Osteocyte (in vitro differentiated cells): ENCODE measurements at places on chromosomes 7 and 10.

GRCh38 chr7:39620486-39620885, 2.9 kb upstream of the RALA start:
- DNase-seq = no peak

DNA sequence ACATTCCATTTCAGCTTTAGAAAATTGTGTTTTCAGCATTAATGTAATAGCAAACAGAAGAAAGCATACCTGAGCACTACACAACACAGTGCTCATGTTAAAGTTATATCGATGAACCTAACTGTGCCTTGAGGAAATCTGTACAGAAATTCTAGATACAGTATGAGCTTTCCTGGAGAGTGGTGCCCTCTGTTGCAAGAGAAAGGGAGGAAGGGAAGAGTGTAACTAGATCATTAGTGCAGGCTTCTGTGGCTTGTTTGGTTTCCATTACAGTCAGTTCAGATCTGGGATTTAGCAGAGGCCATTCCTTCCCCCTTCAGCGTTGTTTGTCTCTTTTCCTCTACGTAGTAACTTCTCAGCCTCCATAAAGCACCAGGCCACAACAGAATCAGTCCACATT, 139.7 kb downstream of the HTR7 start:
- DNase-seq = no peak

DNA sequence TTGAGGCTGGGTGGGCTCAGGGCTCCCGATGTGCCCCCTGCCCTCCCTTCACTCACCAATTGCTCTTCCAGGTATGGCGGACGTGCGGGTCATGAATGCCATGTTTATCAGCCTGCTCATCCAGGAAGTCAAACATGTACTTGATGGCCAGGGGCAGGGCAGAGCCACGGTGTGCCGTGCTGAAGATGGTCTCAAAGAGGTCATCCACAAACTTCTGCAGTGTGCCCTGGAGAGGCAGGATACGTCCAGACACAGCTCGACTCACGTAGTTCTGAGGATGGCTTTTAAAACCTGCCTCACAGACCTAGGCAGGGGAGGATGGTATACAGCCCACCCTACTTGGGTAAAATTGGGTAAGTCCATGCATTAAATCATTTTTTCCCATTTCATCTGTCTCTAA, 431.2 kb downstream of the PLXNA4 start:
- DNase-seq = no peak

DNA sequence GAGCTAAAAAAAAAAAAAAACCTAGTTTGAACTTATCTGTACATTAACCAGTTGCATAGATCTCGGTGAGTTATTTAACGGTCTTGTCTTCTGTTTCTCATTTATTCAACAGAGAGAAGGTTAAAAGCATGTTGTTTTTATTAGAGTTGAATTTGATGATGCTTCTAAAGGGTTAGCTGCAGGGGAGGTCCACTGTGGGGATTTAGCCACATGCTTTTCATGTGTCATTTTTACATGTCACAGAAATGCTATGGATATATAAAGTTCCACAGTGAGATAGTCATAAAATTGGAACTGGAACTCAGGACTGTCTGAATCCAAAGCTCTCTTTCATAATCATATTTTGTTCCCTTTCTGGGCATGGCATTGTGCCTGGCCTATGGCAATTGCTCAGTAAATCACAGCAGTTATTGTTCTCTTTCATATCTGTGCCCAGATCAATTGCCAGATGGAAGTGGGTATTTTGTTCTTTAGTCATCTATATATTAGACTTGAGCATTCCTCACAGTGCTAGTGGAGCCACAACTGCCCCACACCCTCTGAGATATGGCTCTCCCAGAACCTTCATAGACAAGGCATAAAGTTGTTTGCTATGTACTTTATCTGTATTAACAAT, 578.8 kb downstream of the NRG3 start:
- no peak for DNase-seq

GRCh38 chr7:11437994-11438393, 394.0 kb downstream of the THSD7A start:
- DNase-seq = no peak

DNA sequence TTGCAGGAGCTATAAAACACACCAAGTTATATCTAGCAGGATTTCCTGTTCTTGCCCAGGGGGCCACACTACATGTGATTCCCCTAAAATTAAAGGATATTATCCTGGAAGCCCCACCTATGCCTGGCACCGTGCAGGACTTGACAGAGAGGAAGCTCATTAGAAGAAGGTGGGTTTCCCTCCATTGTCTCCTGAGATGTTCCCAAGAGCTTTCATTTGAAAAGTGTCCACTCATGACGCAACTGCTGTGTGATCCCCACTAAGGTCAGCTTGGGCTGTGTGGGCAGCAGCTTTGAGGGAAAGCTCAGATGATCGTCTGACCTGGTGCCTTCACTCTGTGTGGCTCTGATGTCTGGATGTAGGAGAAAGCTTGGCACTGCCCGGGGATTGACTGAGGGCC, 53.5 kb downstream of the RAMP3 start:
- DNase-seq = peak; percentile 57

DNA sequence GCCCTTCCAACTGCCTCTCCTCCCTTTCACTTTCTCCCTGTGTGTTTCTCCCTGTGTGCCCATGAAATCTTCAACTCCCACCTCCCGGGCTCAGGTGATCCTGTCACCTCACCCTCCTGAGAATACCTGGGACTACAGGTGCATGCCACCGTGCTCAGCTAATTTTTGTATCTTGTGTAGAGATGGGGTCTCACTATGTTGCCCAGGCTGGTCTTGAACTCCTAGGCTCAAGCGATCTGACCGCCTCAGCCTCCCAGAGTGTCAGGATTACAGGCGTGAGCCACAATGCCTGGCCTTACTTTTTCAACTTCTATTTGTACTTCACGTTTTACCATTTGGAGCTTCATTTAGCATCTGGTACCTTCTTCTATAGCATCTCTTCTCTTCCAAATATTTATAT, 24.9 kb downstream of the ST8SIA6 start:
- no peak for DNase-seq

GRCh38 chr10:31464552-31464951, 145.5 kb downstream of the ZEB1 start:
- no peak for DNase-seq

- no peak for DNase-seq
These were observed 45.3 kb downstream of the BZW2 start for GRCh38 chr7:16691241-16691640.

- no peak for DNase-seq
These were observed 416.6 kb downstream of the PHTF2 start for GRCh38 chr7:78215199-78215598.

- DNase-seq = no peak
These were observed 49.9 kb upstream of the COL1A2 start for GRCh38 chr7:94344826-94345225.

- DNase-seq = peak; percentile 89
These were observed at the start of gene SLC29A3 for GRCh38 chr10:71319042-71319799. Gene SLC29A3, plus strand, starts transcription at chr10:71319259. Its CDS starts 51 bp downstream, at chr10:71319310.

DNA sequence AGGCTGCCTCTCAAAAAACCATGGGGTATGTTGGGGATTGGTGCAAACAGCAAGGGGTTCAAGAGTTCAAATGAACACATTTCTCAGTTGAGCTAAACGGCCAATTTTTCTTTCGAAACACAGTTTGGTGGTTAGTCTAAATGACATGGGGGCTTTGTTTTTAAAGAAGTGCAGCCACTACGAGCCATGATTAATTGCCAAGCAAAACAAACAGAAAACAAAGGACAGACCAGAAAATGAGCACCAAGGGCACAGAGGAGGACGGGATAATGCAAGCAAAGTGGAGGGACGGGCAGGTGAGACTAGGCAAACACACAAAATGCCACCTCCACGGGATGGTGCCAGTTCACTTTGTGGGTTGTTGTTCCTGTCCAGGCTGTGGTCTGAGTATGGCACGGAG, 64.5 kb upstream of the PDLIM1 start:
- DNase-seq = no peak

DNA sequence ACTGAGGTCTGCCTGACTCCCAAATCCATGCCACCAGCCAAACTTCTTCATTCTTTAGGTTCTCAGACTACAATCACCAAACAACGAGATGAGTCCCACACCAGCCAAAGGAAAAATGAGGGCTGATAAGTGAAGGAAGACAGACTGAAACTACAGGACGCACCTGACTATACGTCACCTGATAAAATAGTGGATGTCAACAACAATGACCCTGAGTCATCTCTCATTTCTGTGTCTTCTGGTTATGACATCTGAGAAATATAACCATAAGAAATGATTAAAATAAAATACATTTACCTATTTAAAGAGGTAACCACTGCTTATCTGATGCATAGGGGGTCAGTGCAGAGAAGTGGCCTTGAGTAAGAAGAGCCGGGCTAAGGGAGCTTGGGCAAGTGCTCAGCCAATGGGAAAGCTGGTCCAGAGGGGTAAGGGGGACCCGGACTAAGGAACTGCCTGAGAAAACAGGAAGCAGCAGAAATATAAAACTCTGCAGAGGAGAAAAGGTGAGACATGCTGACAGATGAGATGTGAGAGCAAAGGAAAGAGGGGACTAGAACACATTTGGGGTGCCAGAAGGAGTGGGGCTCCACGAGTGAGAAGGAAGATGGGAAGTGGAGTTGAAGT, 51.8 kb downstream of the HIPK2 start:
- no peak for DNase-seq

- DNase-seq = no peak
These were observed 387.5 kb downstream of the CCSER2 start for GRCh38 chr10:84715911-84716310.

DNA sequence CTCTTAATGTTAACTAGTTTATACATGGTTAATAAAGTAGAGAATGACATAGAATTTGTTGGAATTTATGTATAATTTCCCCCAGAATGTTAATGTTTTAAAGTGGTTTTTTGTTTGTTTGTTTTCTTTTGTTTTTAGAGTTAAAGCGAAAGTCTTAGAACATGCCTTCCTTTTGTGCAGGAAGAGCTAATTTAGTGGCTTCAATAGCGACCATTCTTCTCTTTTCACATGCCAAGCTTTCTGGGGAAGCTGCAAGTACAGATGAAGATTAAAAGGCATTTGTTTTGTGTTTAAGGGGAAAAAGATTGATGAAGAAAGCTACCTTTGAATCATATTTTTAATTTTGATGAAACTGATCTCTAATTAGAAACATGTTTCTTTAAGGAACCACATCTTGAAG, 256.3 kb upstream of the CSTF2T start:
- DNase-seq = no peak

GRCh38 chr10:125061557-125062226, 98.7 kb downstream of the CTBP2 start:
- DNase-seq = no peak

GRCh38 chr7:82079527-82079926, 309.7 kb upstream of the HGF start:
- DNase-seq = no peak

GRCh38 chr10:35420044-35420443, 83.7 kb downstream of the CCNY start:
- DNase-seq = no peak

DNA sequence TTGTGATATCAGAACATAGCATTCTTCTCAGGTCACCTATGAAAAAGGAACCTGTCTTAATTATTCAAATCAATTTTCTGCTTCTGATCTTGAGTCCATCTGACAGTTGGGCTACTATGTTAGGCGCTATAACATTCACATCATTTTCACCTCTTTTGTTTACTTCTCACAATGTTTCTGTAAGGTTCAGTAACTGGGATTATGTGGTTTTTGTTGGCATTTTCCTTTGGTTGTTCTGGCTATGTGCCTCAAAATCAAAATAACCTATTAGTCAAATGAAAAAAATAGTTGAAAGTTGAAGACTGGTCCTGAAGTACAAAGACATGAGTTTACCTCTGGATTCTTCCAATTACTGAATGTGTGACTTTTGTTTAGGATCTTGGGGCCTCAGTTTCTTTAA, 221.3 kb upstream of the SMIM30 start:
- DNase-seq = no peak

- no peak for DNase-seq
These were observed 165.2 kb upstream of the PTER start for GRCh38 chr10:16271571-16271970.

DNA sequence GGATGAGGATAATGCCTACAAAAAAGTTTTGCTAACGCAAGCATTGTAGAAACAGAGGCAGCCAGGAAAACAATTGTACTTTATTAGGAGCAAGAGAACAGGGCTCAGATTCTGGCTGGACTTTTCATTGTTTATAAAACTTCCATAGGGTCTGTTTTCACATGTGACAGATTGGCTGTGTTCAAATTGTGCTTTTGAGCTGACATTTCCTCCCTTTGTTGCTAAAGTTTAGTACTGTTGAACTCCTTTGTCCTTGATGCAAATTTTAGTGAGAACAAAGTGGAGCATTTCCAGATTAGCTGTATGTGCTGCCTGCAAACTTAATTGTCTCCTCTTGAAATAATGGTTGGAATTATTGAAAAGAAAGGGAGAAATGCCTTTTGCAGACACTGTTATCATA, 221.0 kb upstream of the FZD1 start:
- no peak for DNase-seq

DNA sequence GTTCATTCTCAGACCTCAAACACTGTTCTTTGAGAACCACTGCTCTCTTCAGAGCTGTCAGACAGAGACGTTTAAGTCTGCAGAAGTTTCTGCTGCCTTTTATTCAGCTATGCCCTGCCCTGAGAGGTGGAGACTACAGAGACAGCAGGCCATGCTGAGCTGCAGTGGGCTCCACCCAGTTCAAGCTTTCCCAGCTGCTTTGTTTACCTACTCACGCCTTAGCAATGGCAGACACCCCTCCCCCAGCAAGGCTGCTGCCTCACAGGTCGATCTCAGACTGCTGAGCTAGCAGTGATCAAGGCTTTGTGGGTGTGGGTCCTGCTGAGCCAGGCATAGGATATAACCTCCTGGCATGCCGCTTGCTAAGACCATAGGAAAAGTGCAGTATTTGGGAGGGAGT, 80.5 kb upstream of the CYP2C9 start:
- no peak for DNase-seq

DNA sequence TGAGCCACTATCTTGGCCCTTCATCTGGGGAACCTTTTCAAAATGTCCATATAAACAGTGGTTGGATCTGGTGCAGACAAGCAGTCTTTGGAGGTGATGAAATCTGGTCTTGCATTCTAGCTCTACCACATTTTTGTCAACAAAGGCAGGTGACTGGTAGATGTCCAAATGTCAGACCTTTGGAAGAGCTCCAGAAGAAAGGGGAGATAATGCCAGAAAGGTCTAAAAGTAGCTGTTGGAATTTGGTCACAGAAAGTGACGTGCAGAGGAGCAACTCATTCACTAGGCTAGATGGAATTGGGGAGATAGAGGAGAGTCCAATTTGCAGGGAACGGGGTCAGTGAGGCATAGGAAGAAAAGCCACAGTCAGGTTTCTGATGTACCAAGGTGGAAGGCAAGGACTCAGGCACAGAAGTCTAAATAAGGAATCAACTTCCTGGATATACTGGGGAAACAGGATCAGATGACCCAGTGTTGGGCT, 36.4 kb upstream of the WAC start:
- DNase-seq = no peak

GRCh38 chr10:73386583-73386982, 27.3 kb downstream of the ANXA7 start:
- DNase-seq = no peak
